ENCODE measurements at places on chromosomes 11 and 22.

DNA sequence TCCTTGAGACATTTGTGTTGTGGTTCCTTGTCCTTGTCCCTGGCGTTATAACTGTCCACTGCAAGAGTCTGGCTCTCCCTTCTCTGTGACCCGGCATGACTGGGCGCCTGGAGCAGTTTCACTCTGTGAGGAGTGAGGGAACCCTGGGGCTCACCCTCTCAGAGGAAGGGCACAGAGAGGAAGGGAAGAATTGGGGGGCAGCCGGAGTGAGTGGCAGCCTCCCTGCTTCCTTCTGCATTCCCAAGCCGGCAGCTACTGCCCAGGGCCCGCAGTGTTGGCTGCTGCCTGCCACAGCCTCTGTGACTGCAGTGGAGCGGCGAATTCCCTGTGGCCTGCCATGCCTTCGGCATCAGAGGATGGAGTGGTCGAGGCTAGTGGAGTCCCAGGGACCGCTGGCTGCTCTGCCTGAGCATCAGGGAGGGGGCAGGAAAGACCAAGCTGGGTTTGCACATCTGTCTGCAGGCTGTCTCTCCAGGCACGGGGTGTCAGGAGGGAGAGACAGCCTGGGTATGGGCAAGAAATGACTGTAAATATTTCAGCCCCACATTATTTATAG is 23.0 kb downstream of the MYBPC3 start:
- no peak for DNase-seq

- no peak for DNase-seq
These were observed 3.9 kb downstream of the DBX1 start for GRCh38 chr11:20156280-20156875.

GRCh38 chr22:38740116-38740723 is 15.6 kb downstream of the SUN2 start:
- DNase-seq, result no peak

DNA sequence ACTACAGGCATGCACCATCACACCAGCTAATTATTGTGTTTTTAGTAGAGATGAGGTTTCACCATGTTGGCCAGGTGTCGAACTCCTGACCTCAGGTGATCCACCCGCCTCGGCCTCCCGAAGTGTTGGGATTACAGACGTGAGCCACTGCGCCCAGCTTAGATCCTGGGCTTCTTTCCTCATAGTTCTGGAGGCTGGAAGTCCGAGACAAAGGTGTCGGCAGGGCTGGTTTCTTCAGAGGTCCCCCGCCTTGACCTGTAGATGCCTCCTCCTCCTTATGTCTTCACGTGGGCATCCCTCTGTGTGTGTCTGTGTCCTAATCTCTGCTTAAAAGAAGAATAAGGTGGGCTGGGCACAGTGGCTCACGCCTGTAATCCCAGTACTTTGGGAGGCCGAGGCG is 44.2 kb upstream of the FBLN1 start:
- DNase-seq, result no peak

DNA sequence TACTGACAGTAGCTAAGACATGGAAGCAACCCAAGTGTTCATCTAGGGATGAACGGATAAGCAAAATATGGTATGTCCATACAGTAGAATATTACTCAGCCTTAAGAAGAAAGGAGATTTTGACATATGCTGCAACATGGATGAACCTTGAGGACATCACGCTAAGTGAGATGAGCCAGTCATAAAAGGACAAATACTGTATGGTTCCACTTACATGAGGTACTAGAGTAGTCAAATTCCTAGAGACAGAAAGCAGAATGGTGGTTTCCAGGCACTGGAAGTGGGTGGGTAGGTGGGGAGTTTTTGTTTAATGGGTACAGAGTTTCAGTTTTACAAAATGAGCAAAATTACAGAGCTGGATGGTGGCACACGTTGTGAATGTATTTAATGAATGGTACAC is 18.1 kb downstream of the CHST1 start:
- no peak for DNase-seq

GRCh38 chr22:25726241-25726640 is 15.7 kb upstream of the MYO18B start:
- DNase-seq, result no peak

DNA sequence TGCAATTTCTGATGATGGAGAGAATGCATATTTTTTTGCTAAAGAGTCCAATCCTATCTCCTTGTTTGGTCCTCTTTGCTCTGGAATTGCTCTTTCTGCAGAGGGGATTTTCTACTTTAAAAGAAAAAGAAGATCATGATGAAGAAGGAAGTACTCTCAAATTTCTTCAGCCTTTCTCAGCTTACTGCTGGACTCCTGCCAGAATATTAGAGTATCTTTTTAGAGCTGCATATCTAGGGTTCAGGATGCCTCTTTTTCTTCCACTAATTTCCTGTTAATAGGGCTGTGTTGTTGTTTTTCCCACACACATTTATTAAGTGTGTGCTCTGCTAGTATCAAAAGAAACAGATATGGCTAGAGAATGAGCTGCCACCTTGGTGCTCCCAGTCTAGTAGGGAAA is 18.2 kb downstream of the UBASH3B start:
- no peak for DNase-seq

DNA sequence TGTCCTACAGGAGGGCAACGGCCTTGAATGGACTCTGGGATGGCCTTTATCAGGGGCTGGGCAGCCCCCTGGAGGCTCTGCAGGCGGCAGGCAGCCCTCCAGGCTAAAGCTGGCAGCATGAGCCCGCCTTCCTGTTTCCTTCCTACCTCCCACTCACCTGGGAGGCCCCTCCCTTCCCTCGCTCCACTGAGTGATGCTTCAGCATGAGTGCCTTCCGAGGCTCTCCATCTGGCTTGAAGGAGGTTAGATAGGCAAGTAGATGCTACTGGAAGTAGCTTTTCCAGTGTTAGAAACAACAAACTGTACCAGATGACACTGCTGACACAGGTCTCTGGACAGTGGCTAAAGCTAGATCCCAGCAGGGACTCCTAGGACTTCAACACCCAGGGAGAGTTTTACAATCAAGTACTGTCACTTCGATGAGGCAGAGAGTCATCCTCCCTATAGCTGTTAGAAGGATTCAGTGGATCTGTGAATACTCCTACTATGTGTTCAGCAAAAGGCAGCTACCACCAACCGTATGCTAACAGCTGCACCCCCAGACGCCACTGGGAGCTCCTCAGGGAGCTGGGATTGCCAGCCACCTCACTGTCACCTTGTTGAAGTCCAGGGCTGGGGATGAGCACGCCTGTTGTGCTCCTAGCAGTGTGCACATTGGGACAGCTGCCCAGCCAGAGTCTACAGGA is 4.1 kb upstream of the SLC25A1 start:
- no peak for DNase-seq

Data from dorsolateral prefrontal cortex (tissue), 122 donors.